ENCODE measurements at places on chromosomes 1 and 21. TPM values are rescaled to one million over a fixed set of nuclear protein-coding genes. Genes with fewer than 3 reads are reported as not detected.

- DNase-seq: peak; percentile 5
These were observed 31.7 kb downstream of the RUNX3 start for GRCh38 chr1:24898152-24898908.

Gene DENND2C
- 1.5 TPM for total RNA-seq

DNA sequence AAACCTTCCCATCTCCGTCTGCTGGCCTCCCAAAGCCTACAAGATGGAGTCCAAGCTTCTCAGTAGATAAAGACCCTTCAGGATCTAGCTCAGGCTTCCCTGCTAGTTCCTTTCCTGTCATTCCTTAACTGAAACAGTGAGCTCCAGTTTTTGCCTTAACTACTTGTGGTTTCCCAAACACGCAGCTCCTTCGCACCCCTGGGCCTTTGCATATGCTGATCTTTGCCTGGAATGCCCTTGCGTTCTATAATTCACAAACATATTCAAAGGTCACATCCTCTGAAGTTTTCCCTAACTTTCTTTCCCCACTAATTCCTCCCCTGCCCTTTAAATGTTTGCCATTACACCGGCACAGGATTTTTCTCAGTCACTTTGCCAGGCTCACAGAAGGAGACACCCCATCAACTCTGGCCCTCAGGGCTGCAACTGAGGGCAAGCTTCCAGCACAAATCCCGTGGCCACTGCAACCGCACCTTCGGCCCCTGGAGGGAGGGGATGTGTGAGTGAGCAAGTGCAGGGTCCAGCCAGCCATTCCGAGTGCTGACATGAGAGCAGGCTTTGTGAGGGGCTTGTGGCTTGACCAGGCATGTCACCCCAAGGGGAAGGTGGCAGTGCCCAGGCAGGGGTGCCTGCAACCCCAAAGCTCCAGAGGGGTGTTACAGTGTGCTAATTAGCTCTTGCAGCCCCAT is 41.3 kb downstream of the RAB3B start:
- no peak for DNase-seq

- DNase-seq: no peak
These were observed 42.4 kb downstream of the DHCR24 start for GRCh38 chr1:54844564-54844963.

DNA sequence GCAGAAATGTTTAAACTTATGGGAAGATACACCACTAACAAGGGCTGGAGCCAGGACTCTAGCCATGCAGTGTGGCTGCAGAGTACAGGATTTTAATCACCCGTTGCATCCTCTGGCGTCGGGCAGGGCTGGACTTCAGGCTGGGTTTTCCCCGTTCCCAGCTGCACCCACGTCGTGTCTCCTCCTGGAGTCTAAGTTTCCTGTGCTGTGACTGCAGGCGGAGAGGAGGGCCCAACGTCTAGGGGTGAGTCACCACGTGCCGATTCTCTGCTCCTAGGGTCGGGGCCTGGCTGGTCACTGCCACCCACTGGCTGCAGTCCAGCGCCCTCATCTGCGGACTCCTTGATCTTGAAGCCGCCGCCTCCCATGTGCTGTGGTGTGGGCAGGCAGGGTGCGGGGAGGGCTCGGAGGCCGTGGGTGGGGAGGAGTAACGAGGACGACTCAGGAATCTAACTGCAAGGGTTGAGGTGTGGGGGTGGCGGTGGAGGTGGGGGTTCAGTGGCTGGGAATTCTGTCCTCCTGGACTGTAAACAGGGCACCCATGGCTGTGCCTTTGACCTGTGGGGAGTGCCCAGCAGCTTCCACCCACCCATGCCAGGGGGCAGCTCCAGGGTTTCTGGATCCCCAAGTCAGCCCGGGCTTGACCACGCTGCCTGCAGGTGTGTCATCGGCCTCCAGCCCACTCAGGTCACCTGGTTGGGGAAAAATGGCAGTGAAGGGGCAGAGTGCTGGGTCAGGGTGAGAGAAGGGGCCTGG is 77.8 kb downstream of the ALPL start:
- peak; percentile 94 for DNase-seq

DNA sequence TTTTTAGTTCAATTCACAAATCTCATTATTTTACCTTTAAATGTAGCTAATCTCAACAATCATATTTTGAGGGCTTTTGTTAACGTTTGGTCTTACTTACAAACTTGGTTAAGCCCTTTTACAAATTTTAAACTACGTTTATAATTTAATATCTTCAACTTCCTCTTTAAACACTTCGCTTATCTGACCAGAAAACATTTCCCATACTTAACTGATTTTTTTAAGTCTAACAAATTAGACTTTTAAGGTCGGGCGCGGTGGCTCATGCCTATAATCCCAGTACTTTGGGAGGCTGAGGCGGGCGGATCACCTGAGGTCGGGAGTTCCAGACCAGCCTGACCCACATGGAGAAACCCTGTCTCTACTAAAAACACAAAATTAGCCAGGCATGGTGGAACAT is 300.9 kb downstream of the LMX1A start:
- no peak for DNase-seq

DNA sequence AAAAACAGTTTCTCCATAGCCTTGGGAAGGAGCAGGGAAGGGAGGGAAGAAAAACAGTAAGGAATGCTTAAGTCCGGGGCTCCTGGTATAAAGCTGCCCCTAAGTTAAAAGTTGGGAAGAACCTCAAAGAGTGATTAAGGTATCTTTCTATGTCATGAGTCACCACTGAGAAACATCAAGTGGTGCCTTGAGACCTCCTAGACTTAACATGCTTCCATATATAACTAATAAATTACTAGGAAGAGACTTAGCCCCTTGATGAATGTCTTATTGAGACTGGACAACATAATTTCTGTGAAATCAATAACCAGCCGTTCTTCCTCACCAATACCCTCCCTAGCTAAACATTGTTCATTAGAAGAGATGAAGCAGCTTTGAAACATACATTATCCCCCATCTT is 121.8 kb upstream of the SLC44A3 start:
- peak; percentile 63 for DNase-seq

DNA sequence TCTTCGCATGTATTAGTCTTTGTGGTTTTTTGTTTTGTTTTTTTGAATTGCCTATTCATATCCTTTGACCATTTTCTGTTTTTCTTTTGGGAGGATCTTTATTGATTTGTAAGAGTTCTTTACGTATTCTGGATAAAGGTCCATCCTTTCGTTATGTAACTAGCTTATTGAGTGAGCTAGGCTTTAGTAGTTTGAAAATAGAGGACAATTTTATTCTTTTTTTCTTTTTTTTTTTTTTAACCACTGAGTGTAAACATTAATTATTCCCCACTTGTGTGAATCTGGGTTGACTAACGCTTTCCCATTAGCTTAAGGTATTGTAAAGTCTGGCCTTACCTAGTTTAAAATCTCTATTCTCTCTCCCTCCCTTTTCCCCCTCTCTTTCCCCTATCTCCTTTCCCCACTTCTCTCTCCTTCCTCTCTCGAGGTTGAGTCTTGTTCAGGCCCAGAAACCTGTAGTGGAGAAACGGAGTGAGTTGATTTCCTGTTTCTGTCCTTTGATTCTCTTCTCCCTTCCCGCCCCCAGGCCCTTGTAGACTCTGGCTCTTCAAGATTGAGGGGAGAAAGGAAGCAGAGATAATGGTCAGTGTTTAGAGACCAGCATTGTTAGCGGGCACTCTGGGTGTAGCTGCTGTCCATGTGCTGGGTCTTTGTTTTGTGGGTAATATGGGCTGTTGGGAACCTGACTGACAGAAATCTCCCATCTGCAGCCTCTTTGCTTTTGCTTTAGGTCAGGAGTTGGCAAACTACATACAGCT is 1.5 kb downstream of the MORC3 start:
- DNase-seq: no peak

Gene HLX
- total RNA-seq: 0.35 TPM

DNA sequence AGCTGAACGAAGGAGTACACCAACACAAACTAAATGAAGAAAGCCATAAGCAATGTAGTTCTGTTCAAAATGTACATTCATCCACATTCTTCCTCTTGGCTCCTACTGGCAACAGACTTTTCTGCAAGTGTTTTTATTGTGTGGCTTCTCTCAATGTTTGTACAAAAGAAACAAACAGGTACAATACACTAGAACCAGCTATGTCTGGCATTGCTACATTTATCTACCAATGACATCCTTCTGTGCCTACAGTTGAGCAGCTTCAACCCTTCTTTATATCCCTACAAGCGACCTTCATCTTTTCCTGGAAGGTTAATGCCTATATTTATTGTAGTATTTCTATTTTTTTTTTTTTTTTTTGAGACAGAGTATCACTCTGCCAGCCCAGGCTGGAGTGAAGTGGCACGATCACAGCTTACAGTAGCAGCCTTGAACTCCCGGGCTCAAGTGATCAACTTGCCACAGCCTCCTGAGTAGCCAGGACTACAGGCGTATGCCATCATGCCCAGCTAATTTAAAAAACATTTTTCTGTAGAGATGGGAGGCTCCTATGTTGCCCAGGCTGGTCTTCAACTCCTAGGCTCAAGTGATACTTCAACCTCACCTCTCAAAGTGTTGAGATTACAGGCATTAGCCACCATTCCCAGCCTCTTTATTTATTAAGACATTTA is 89.3 kb downstream of the ASH1L start:
- DNase-seq: no peak

- no peak for DNase-seq
These were observed 180.7 kb downstream of the KAZN start for GRCh38 chr1:14778898-14779865.

DNA sequence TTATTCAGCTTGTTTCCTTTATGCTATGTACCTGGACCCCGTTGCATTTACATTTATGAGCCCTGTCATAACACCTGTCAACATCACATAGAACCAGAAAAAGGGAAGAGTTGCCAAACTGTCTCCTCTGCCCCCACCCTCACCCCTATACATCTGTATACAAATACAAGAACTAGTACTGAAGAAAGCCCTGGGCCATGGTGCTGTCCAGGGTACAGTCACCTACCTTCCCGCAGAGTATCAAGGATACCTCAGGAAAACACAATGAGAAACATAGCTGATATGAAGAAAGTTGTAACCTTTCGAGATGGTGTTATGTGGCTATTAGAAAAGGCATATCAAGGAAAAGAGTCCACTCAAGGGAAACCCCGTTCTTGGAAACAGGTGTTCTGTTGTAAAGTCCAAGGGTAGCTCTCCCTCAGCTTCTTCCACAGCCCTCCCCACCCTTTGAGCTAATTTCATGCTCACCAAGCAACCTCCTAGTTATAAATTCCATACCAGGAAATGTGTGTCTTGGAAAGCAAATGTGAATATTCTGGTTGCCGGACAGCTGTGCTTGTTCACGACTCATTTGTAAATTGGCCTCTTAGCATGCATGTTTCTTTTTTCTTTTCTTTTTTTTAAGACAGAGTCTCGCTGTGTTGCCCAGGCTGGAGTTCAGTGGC is 16.7 kb upstream of the AVPR1B start:
- no peak for DNase-seq

Gene SPRR2B
- not detected for total RNA-seq

GRCh38 chr1:109762039-109762585 is 1.6 kb downstream of the EPS8L3 start:
- DNase-seq: no peak

- DNase-seq: no peak
These were observed 372.3 kb downstream of the USP25 start for GRCh38 chr21:16102113-16102512.

Gene GON4L
- 17.4 TPM for total RNA-seq

GRCh38 chr1:84825161-84825560 is 67.8 kb downstream of the LPAR3 start:
- no peak for DNase-seq

Gene ZSWIM5
- 0.35 TPM for total RNA-seq

DNA sequence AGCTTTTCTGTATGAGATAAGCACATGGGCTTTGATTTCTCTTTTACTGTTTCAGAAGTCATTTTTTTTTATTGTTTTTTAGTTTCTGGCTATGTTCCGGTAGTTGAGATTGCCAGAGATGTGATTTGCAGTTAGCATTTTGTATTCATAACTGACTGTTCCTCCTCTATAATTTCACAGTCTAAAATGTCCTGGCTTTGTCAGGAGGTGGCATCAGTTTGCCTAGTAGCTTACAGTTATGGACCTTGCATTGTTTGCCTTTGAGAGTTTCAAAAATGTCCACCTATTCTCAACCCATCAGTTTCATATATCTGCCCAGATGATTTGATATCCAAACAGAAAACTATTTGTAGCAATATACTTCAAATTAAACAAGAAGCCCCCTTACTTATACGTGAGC is 39.5 kb upstream of the ST6GALNAC3 start:
- DNase-seq: peak; percentile 16

- no peak for DNase-seq
These were observed 7.5 kb upstream of the SPRR4 start for GRCh38 chr1:152962876-152963415.

GRCh38 chr1:166865926-166866325 is 10.1 kb downstream of the TADA1 start:
- DNase-seq: no peak

Gene HSD11B1
- total RNA-seq: not detected

Gene CFHR2
- total RNA-seq: not detected

GRCh38 chr1:114695430-114696058 is at the start of gene AMPD1:
TSS of gene AMPD1 (minus strand) at chr1:114695546. CDS start at chr1:114695471, 75 bp downstream.
- peak; percentile 19 for DNase-seq

Measured in renal cortical epithelial cell (primary cell).